ENCODE measurements at places on chromosomes 7 and 10. TPM values are rescaled to one million over a fixed set of nuclear protein-coding genes. Genes with fewer than 3 reads are reported as not detected.

The ZNF425 gene
- total RNA-seq: 0.99 TPM

The PNLIPRP3 gene
- not detected for total RNA-seq

The ELAPOR2 gene
- 12.1 TPM for total RNA-seq

The SPAG6 gene
- not detected for total RNA-seq

The TSPAN33 gene
- 17.8 TPM for total RNA-seq

The MEOX2 gene
- total RNA-seq: 5.6 TPM

The FEZF1 gene
- not detected for total RNA-seq

The SYT15B gene
- total RNA-seq: 2.2 TPM

The MYL10 gene
- not detected for total RNA-seq

The C10orf67 gene
- 0.33 TPM for total RNA-seq
